ENCODE measurements at places on chromosomes 5 and 9. TPM values are rescaled to one million over a fixed set of nuclear protein-coding genes. Genes with fewer than 3 reads are reported as not detected.

Gene TNFSF15
- 5.6 TPM for total RNA-seq

Gene CBY3
- total RNA-seq = not detected

Gene INSL6
- total RNA-seq = not detected

Gene EQTN
- not detected for total RNA-seq

Gene TAF11L10
- total RNA-seq = not detected

Gene ARL10
- total RNA-seq = 13.4 TPM

Gene ARHGEF37
- 4.5 TPM for total RNA-seq

Gene C5orf58
- total RNA-seq = not detected

Gene ACOT12
- not detected for total RNA-seq

Gene TAF11L5
- total RNA-seq = not detected

Gene EMB
- total RNA-seq = 18.9 TPM

Gene C5
- total RNA-seq = 16.4 TPM

Gene SPINK5
- total RNA-seq = 4.2 TPM

Gene IL6ST
- 319 TPM for total RNA-seq

Gene SLC34A3
- not detected for total RNA-seq

Gene TAF9
- 39.6 TPM for total RNA-seq

Gene LAMC3
- total RNA-seq = 10.5 TPM

GRCh38 chr5:116459301-116459700 is 115.3 kb downstream of the SEMA6A start:
- no peak for DNase-seq

GRCh38 chr5:169351721-169352120 is 50.8 kb upstream of the SLIT3 start:
- DNase-seq = no peak

DNA sequence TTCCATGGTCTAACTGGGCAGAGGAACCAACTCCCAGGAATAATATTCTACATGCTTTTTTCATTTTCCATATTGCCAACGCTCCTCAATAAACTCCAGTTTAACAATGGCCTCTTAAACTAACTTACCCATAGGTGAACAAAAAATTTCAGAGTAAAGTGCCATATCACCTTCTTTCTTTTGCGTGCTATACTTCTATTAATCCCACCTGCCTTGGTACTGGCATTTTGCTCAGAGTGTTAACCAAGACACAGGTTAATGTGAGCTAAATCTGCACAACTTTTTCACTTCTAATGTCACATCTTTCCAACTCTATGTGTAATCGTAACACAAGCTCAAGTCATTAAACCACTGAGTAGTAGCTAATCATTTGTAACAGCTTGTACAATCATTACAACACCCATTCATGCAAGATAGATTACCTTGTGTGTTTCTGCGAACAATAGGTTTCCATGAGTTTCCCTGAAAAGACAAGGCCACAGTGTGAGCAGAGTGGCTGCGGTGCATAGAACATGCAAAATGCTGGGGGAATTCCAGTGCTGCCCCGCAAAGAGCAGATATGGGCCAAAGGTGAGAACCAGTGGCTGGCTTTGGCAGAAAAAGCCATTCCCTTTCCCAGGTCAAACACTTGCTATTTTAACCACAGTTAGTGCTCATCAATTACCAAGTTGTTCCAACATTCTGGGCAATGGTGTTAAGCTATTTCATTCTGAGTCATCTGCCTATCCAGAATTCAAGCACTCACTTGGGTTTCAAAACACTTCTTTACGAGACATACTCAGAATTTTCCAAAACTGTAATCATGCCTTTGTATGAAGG is 42.8 kb downstream of the TIMD4 start:
- DNase-seq = no peak

GRCh38 chr5:179869101-179869500 is 10.5 kb upstream of the MRNIP start:
- no peak for DNase-seq

- DNase-seq = no peak
These were observed 14.1 kb downstream of the CAPSL start for GRCh38 chr5:35924122-35924949.

- DNase-seq = no peak
These were observed 129.0 kb downstream of the GABBR2 start for GRCh38 chr9:98579700-98580099.

- no peak for DNase-seq
These were observed 1109.3 kb downstream of the MAT2B start for GRCh38 chr5:164614707-164615106.

DNA sequence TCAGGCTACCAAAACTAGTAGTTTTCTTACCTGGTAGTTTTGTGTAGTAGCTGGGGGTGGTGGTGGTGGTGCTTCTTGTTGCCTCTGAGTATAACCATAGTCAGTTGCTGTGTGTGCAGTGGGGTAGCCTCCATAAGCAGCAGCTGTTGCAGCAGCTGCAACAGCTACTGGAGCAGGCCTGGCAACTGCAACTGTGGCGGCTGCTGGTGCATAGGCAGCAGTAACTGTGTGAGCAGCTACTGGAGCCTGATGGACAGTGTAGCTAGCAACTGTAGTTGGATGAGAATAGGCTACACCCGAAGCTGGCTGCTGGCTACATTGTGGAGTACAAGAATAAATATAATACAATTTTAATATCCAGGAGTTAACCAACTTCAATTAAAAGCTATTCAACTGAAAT is 24.7 kb downstream of the ZFR start:
- peak; percentile 23 for DNase-seq

DNA sequence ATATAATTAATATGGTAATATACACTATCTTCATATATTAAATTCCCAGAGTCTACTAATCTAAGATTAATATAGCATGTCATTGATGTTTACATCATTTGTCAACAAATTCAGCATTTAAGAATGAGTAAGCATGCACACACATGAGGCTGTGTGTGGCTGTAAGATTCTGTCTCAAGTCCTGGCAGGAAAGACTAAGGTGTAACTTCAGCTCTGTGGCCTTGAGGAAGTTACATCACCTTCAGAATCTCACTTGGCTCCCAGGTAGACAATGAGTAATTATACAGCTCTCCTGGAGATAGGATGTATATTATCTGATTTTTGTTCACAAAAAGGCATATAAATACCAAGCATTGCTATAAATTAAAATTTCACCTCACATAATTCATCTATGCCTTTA is 119.4 kb upstream of the IQGAP2 start:
- no peak for DNase-seq

DNA sequence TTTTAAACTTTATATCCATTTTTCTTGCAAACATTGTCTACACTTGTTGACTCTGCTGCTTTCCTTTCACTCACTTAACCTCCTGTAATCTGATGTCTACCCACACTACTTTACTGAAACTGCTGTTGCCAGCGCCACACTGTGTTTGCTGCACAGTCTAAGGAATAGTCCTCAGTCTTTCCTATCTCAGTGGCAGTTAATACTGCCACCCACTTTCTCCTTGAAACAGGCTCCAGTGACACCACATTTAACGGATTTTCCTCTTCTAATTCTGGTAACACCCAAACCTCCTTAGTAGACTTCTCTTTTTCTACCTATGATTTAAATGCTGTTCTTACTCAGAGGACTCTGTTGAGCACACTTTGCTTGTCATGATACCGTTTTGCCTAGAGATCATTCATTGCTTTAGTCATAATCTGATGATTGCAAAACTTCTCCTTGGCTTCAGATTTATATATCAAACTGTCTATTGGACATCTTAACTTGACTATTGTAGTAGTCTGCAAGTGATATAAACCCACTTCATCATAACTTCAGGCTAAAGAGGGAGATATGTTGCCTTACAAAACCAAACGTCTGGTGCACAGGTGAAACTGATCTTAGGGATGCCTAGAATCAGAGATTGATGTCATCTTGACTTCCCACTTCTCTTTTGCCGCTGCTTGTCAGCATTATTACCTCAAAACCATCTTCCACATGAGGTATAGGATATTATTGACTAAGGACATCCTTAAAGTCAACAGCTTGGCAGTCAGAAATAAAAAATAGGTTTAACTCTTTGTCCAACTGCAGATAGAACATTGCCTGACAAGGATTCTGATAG is 94.1 kb downstream of the CDC42SE2 start:
- no peak for DNase-seq

DNA sequence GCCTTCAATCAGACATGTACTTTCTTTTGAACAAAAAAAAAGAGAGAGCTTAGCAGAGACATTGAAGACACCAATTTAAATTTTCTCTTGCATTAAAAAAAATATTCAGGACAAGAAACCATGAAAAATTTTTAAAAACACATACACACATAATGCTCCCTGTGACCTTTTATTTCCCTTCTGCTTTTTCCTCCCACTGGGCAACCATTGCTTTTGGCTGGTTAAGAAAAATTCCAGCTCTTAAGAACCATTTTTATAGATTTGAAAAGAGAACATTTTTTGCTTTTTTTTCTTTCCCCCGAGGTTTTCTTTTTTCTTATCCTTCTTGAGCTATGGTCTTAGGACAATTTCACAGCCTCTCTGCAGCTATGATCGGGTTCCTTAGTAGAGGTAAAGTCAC is 6.1 kb upstream of the HMHB1 start:
- no peak for DNase-seq

GRCh38 chr5:132774406-132774805 is 2.6 kb downstream of the SEPTIN8 start:
- no peak for DNase-seq

- DNase-seq = no peak
These were observed 36.9 kb downstream of the G3BP1 start for GRCh38 chr5:151808451-151809169.

DNA sequence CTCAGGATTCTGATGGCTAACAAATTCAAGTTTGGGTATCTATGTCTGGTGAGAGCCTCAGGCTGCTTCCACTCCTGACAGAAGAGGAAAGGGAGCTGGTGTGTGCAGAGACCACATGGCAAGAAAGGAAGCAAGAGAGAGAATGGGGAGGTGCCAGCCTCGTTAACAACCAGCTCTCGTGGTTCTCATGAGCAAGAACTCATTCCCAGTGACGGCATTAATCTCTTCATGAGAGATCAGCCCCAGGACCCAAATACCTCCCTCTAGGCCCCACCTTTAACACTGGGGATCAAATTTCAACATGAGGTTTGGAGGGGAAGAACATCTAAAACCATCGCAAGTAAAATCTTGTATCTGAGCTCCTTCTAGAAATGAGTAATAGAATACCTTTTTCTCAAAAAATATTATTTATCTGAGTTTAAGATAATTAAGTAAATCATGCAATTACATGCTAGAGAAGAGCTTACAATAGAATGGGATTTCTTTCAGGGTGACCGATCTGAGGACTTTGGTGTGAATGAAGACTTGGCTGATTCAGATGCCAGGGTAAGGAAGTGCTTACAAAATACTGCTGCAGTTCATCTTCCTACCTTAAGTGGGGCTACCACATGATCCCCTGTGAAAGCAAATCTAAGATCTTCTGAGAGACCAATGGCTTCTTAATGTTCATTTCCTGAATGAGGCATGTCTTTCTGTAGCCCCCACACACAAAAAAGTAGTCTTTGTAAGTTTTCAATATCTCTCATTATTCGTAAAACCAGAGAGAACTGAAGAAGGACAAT is 11.5 kb downstream of the ANXA1 start:
- DNase-seq = no peak

DNA sequence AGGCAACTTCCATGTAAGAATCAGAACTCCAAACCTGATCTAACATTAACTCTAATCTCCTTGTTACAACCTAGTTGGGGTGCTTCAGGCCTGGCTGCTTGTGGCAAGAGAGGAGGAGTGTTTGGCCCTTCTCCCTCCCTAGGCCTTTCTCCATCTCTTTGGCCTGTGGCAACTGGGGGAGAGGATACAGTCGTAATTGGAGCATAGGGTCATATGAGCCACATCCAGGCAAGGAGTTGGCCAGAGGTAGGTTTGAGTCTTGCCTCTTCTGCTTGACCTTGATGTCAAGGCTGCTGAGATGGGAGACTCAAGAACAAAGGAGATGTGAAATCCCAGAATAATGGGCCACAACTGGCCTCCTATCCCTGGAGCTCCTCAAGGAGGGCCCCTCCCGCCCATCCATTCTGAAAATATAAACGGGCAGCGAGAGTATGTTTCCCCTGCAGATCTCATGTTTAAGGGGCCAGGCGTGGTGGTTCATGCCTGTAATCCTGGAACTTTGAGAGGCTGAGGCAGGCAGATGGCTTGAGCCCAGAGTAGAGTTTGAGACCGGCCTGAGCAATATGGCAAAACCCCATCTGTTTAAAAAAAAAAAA is 59.3 kb upstream of the ANGPTL2 start:
- DNase-seq = no peak

GRCh38 chr5:115028557-115028956 is 141.2 kb downstream of the TRIM36 start:
- DNase-seq = no peak

DNA sequence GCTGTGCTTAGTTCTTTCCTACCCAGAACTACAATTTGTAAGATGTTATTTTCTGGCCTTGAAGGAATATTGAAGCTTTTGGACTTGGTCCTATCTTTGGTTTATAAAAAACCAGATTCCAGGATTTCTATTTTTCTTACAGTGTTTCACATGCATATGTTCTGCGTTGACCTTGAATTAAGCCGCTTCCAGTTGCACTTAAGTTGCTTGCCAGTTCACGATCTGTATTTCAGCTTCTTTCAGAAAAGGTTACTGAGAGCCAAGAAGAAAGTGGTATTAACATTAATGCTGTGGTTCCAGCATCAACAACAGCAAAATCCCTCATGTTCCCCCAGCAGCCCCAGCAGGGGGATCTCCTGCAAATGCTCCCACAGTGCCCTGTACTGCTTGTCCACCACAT is 156.4 kb upstream of the ADAMTS16 start:
- peak; percentile 69 for DNase-seq

GRCh38 chr9:14565352-14566016 is 127.7 kb downstream of the ZDHHC21 start:
- no peak for DNase-seq

DNA sequence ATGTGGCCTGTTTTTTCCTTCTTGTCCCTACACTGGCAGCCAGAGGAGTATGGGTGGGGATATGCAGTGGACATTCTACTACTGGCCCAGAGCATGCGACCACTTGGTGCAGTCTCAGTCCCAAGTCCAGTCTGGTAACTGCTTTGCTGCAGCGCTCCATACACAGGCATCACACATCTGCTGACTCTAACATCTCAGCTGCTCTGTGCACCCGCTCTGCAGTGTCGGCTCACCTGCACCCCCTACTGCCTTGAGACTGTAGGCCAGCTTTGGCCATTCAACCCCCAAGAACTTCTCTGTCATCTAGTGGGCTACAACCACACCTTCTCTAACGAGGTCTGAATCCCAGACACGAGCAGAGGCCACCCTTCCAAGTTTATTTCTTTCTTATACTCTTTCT is 46.4 kb upstream of the SLCO6A1 start:
- no peak for DNase-seq

- DNase-seq = no peak
These were observed 91.2 kb downstream of the MED10 start for GRCh38 chr5:6287176-6287575.

GRCh38 chr5:146799671-146800070 is 78.9 kb downstream of the PPP2R2B start:
- DNase-seq = no peak

- DNase-seq = peak; percentile 52
These were observed 42.4 kb downstream of the OSTF1 start for GRCh38 chr9:75130621-75131230.

GRCh38 chr5:75509956-75510355 is 1.5 kb downstream of the CERT1 start:
- peak; percentile 60 for DNase-seq

DNA sequence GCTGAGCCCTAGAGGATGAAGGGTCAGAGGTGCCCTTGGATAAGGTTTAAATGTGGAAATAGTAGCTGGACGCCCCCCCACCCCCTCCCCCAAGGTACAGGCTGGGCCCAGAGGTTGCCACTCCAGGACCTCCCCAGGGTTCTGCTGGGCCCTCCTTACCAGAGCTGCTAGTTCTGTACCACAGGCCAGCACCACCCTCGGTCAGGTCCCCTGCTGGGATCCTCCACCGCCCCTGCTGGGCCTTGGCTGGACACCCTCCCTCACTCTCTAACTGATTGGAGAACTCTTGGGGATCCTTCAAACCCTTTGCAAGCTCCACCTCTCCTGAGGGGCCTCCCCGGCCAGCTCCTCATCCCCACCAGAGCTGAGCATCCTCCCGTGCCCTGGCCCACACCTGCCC is 34.9 kb downstream of the PTGES start:
- DNase-seq = no peak
